ENCODE measurements at places on chromosomes 2 and 18. TPM values are rescaled to one million over a fixed set of nuclear protein-coding genes. Genes with fewer than 3 reads are reported as not detected.

PEX13 gene
- total RNA-seq: 39.0 TPM

DSC2 gene
- total RNA-seq: 1.6 TPM

AOX1 gene
- 62.8 TPM for total RNA-seq

KLHL41 gene
- 16.2 TPM for total RNA-seq

AQP12A gene
- total RNA-seq: not detected

ATOH8 gene
- 42.5 TPM for total RNA-seq

TOGARAM2 gene
- 1.8 TPM for total RNA-seq
